ENCODE measurements at places on chromosomes 7 and 10.

DNA sequence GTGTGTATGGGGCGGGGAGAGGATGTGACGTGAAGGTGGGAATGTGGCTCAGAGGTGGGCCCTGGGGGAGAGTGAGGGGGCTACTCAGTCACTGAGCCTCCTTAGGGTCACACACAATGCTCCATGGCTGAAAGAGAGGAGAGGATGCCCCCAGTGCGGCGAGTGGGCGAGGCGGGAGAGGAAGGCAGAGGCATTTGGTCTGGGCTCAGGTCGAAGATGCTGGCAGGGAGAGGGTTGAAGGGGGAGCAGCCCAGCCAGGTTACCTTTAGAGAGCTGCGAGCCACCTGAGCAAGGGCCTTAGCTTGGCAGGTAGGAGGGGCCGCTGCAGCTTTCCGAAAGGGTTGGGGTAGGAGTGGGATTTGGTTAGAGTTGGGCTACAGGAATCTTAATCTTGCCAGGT is 4.7 kb upstream of the LOXL4 start:
- no peak for DNase-seq

GRCh38 chr10:120402147-120402766 is 54.8 kb upstream of the PLPP4 start:
- DNase-seq, result no peak

GRCh38 chr7:50142425-50143017 is 49.5 kb upstream of the ZPBP start:
- peak; percentile 34 for DNase-seq

GRCh38 chr7:151715666-151716315 is 161.1 kb downstream of the PRKAG2 start:
- no peak for DNase-seq

- DNase-seq, result no peak
Measured at GRCh38 chr10:58785354-58785753, 272.7 kb downstream of the BICC1 start.

- no peak for DNase-seq
Measured at GRCh38 chr10:76052682-76053503, 621.5 kb downstream of the LRMDA start.

DNA sequence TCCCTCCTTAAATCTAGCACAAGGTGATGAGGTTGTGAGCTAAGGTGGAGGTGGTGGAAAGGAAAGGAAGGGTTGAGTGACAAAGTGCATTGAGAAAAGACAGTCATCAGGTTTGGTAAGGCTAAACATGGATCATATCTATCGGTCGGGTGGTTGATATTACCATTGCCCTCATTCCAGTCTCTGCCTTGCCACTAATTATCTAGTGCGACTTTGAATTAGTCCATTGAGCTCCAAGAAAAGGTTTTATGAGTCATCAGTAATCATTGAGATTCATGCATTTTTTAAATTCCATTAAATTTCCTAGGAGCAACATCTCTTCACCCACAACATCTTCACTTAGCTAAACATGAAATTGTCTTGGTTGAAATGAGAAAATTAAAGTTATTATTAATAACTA is 68.9 kb upstream of the FRMD4A start:
- DNase-seq, result peak; percentile 20

- no peak for DNase-seq
Measured at GRCh38 chr7:121623130-121623872, 227.2 kb upstream of the FAM3C start.

DNA sequence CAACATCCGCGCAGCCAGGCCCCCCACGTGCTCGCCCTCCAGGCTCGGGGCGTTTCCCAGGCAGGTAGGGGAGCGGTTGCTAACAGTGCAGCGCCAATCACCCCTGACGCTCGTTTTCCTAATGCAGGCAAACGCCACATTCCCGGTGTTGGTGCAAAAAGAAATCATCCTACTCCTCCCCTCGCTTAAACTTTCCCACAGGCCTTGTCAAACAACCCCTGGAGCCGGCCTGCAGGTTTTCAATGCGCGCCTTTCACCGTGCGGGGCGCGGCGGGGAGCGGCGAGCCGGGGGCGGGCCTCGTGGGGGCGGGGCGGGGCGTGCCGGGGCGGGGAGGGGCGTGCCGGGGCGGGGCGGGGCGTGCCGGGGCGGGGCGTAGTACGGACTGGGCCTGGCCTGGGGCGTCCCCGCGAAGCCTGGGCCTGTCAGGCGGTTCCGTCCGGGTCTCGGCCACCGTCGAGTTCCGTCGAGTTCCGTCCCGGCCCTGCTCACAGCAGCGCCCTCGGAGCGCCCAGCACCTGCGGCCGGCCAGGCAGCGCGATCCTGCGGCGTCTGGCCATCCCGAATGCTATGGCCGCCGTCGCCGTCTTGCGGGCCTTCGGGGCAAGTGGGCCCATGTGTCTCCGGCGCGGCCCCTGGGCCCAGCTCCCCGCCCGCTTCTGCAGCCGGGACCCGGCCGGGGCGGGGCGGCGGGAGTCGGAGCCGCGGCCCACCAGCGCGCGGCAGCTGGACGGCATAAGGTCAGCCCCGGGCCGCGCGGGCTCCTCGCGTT is at the start of gene ECHDC3:
Gene ECHDC3, plus strand, starts transcription at position 374 of the 770 bp plus-strand sequence. Its CDS starts 195 bp downstream, at position 569.
- peak; percentile 49 for DNase-seq

DNA sequence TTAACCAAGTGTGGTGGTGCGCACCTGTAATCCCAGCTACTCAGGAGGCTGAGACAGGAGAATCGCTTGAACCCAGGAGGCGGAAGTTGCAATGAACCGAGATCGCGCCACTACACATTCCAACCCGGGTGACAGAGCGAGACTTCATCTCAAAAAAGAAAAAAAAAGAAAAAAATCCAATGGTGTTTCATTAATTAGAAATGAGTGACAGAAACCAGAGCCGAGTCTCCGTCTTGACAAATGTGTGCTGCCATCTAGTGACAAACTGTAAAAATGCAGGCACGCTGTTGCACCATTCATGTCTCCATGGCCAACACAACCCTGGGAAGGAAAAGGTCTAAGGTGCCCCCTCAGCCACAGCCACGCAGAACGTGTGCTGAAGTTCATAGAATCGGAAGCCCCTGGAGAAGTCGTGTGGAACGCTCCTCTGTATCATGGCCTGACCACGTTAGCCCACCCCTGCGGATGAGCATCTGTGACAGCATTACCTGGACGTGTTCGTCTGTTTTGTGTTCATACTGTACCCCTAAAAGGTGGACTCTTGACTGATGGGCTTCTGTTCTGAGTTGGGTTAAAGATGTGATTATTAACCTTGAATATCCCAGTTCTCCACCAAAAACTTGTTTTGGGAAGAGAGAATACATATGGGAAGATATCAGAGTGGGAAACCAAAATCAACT is 94.9 kb downstream of the LYZL2 start:
- DNase-seq, result peak; percentile 84

- DNase-seq, result peak; percentile 86
Measured at GRCh38 chr7:24756545-24757352, 515 bp downstream of the GSDME start.

DNA sequence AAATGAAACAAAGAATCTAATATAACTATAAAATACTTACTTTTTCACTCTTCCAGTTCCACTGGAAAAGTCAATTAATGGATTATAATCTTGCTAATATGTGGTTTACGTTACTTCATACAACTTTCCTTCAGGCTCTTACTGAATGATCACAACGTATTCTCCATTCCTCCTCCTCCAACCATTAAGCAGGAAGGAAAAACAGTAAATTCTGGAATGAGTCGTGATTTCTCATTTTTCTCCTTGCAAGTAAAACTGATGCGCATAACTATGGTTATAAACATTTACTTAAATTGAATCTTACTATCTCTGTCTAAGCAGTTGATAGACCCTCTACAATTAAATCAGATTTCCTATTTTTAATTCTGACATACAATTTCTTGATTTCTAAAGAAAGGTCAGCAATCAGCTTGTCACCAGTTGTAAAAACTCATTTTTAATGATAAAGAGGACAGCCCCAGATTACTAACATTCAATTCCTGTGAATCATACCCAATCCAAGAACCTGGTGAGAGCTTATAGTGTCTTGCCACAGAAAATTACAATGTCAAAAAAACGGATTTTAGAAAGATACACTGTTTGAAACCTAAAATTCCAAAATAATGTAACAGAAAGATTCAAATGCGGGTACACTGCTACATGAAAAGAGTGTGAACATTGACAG is 64.3 kb downstream of the EZH2 start:
- DNase-seq, result peak; percentile 55

GRCh38 chr7:55252386-55252785 is 112.8 kb upstream of the LANCL2 start:
- no peak for DNase-seq

- no peak for DNase-seq
Measured at GRCh38 chr10:86592413-86592812, 61.9 kb upstream of the OPN4 start.

DNA sequence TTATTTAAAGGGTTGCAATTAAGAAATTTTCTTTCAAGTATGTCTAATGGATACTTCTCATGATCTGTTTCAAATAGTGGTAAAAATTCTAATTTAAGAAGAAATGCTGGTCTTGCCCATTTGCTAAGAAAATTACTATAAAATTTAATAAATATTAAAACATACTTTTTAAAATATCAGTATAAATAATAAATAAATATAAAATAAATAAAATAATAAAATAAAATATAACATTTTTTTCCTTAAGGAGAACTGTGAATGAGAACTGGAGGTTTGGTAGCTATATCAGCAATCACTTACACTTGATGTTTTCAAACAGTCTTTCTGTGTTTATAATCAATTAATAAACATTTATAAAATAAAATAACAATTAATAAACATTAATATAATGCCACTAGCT is 266.1 kb downstream of the HGF start:
- no peak for DNase-seq

DNA sequence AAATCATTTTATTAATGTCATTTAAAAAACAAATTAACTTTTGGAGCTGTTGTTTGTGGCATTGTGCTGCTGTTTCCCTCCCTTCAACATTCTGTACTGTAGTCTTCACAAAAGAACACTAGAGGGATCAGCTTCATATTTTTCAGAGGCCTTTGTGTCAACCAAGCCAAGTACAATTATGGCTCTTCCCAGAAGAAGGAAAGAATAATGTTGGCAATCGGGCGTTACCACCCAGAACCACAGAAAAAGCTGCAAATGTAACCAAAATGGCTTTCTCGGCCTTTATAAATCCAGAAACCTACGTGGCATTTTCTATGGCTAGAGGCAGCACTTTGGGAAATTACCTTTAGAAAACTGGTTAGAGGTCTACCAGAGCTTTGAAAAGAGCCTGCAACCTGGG is 98.8 kb upstream of the COL1A2 start:
- DNase-seq, result peak; percentile 31

- DNase-seq, result no peak
Measured at GRCh38 chr10:480928-481552, 208.4 kb downstream of the DIP2C start.

DNA sequence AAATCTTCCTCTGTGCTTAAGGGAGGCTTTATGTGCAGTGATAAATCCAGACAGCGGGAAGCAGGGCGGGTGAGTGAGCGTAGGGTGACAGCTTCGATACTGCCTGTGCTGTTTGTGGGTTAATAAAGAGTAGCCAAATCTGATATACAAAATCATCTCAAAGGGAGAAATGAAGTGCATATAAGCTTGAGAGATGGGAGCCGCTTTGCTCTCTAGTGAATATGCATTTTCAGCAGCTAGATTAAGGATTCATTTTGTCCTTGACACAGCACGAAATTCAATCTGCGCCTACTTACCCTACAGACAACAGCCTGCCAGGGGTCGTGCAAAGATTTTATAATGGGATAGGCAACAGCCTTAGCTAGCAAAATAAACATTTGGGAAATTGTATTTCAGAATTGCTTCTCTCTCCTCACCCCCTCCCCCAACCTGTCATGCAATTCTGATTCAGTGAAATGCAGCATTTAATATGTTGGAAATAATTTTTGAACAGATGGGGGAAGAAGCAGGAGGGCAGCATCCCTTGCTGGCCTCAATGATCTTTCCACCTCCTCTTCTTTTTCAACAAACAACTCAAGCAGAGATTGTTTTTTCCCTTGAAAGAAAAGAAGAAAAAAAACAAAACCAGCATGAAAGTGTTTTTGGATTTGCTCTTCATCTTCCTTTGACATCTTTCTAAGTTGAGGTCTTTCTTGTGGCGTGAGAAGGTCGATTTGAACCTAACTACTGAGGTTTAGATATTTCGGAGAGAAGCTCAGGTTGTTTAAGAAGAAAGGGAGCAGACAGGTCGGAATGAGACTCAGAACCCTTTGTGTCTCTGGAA is 117.9 kb downstream of the AOAH start:
- no peak for DNase-seq

GRCh38 chr10:80184291-80184690 is 21.0 kb downstream of the ANXA11 start:
- no peak for DNase-seq

DNA sequence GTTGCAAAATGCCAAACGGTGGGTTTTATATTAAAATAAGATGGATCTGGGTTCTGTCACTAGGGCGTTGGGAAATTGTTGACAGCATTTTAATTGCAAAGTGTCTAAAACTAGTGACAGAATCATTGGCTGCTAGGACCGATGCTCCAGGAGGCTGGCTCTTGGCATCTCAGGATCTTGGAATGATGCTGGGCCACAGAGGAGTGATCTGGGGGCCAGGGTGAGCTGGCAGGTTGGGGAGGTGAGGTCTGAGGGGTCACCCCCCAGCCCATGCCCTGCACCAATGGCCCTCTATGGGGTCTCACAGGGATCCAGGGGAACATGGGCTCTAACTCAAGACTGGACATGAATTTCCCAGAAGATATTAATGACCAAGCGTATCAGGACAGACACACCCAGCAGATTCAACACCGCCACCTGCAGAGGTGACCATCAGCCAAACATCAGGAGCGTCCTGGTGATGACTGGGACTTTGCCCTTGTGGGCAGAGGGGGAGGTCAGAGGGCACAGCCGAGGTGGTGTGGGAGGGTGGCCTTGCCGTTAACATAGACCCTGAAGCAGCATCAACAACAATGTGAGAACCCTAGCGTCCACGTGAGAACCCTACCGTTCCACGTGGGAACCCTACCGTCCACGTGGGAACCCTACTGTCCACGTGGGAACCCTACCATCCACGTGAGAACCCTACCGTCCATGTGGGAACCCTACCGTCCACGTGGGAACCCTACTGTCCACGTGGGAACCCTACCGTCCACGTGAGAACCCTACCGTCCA is 89.0 kb upstream of the PPP2R2D start:
- DNase-seq, result no peak

DNA sequence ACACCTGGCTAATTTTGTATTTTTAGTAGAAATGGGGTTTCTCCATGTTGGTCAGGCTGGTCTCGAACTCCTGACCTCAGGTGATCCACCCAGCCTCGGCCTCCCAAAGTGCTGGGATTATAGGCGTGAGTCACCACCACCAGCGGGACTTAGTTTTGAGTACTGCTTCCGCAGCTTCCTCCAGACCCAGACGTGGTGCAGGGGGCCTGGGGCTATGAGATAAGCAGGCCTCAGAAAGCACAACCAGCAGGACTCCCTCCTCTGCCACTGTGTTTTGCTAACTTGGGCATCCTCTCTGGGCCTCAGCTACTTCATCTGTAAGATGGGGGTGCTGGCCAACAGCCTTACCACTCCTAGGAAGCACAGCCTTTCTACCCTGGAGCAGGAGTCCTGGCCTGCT is 37.8 kb downstream of the GOLGA7B start:
- no peak for DNase-seq

- DNase-seq, result peak; percentile 65
Measured at GRCh38 chr10:22803261-22803885, 89.0 kb upstream of the PIP4K2A start.

GRCh38 chr7:86942995-86943394 is 116.5 kb downstream of the ELAPOR2 start:
- DNase-seq, result no peak

- peak; percentile 51 for DNase-seq
Measured at GRCh38 chr7:94698275-94698674, 42.3 kb upstream of the SGCE start.

Measured in GM03348 (cell line).